Activated CD4-positive, alpha-beta T cell treated with anti-CD3 and anti-CD28 coated beads for 36 hours (primary cell): ENCODE measurements at places on chromosomes 16 and 17. TPM values are rescaled to one million over a fixed set of nuclear protein-coding genes. Genes with fewer than 3 reads are reported as not detected.
A peak's percentile ranks its signal among the peaks of the same experiment; 100 is the strongest.

GRCh38 chr17:64991726-64992125 lies 64.8 kb downstream of the GNA13 start:
- DNase-seq = no peak

- no peak for DNase-seq
Observed at GRCh38 chr16:70433458-70434103, 5.3 kb downstream of the ST3GAL2 start.

- DNase-seq = no peak
Observed at GRCh38 chr16:48085729-48086128, 70.1 kb downstream of the ABCC12 start.

GRCh38 chr17:57946798-57947358 lies 8.3 kb downstream of the CUEDC1 start:
- DNase-seq = peak; percentile 37

DNA sequence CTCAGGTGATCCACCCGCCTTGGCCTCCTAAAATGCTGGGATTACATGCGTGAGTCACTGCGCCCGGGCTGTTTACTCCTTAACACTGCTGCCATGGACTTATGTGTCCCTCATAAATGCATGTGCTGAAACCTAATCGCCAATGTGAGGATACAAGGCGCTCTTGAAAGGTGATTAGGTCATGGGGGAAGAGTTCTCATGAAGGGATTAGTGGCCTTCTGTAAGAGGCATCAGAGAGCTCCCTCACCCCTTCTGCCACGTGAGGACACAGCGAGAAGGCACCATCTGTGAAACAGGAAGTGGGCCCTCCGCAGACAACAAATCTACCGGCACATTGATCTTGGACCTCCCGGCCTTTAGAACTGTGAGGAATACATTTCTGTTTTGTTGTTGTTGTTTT lies 19.1 kb downstream of the ITPRIPL2 start:
- no peak for DNase-seq

Gene OR1A1
- not detected for total RNA-seq
